ENCODE measurements at places on chromosomes 6 and 20.

DNA sequence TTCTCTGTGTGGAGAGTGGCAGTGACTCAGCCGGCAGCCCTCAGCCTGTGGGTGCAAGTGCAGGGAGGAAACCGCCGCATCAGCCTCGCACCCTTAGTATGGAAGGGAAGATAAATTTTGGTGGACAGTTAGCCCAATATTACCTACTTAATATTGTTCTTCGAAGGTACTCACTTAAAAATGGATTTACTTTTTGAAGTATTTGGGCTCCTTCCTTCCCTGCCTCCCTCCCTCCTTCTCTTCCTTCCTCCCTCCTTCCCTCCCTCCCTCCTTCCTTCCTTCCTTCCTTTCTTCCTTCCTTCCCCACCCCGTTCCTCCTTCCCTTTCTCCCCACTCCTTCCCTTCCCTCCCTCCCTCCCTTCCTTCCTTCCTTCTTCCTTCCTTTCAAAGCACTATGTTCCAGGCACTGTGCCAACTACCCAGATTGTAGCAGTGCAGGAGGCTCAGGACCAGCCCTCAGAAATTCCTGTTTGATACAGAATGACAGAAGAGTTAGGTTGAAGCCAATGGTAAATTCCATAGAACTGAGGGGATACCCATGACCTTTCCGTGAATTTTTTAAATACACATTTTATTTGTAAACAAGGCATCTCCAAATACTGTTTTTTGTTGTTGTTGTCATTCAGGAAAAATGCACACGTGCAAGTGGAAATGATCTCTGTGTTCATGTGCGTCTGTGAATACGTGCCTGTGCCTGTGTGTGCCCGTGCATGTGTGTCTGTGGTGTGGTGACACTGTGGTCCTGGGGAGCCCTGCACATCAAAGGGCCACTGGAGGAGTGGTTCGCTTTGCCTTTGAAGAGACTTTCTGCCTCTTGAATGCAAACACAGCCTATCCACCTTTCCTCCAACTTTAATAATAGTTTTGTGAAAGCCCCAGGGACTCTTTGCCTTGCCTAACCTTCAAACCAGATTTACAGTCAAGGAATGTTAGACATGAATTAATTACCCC, 141.7 kb downstream of the EDN3 start:
- DNase-seq = no peak

DNA sequence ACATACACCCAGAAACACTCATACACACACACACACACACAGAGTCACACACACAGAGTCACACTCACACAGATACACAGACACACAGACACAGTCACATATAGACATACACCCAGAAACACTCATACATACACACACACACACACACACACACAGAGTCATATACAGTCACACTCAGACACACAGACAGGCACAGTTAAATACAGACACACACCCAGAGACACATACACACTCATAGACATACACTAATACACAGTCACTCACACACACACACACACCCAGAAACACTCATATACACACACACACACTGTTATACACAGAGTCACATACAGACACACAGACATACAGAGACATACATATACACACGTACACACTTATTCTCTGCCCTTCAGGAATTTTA, 250.9 kb downstream of the QKI start:
- DNase-seq = no peak

DNA sequence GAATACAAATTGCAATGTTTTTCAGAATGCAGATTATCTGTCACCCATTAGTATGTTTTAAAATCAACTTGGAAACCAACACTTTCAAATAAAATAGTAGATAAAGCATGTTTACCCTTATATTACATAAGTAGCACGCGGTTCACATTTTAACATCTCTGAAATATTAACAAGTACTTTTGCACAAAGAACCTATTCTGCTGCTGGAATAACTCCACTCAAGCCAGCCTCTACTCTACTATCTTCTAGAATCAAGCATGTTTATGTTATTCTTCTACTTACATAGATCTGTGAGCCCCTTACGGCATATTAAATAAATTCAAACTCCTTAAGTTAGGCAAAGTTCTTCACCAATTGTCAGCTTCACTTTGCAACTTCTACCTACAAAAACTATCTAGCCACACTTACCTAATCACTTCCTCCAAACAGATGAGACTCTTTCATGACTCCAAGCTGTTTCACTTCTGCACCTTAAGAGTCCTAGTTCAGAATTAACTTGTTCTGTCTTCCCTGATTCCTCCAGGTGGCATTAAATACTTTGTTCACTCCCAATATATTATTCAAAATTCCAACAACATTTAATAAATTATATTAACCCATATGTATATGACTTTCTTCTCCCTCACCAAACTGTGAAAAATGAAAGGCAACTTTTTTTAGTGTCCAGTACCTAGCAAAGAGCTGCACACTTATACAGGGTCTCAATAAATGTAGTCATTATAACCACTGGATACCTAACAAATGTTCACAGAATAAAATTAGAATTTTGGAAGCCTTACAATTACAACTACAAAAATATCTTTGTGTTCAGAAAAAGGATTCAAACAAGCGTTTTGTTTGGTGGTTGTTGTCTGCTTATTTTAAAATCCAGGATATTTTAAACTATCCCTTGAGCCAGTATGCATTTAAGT, 12.1 kb downstream of the CEP85L start:
- DNase-seq = peak; percentile 30

DNA sequence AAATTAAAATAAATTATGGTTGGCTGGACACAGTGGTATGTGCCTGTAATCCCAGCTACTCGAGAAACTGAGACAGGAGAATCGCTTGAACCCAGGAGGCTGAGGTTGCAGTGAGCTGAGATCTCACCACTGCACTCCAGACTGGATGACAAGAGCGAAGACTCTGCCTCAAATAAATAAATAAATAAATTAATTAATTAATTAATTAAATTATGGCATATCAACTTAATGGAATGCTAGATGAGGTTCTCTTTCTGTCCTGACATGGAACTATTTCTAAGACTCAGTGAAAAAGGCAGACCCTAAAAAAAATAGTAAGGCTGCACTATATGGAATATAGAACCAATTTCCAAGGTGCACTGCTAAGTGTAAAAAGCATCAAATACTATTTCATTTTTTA, 4.8 kb downstream of the SRPK1 start:
- DNase-seq = no peak

GRCh38 chr6:160077526-160077925, 44.1 kb upstream of the SLC22A1 start:
- DNase-seq = no peak

GRCh38 chr6:114580882-114581281, 238.1 kb upstream of the HS3ST5 start:
- DNase-seq = peak; percentile 41

- no peak for DNase-seq
Observed at GRCh38 chr6:6835223-6835503, 246.6 kb downstream of the LY86 start.

DNA sequence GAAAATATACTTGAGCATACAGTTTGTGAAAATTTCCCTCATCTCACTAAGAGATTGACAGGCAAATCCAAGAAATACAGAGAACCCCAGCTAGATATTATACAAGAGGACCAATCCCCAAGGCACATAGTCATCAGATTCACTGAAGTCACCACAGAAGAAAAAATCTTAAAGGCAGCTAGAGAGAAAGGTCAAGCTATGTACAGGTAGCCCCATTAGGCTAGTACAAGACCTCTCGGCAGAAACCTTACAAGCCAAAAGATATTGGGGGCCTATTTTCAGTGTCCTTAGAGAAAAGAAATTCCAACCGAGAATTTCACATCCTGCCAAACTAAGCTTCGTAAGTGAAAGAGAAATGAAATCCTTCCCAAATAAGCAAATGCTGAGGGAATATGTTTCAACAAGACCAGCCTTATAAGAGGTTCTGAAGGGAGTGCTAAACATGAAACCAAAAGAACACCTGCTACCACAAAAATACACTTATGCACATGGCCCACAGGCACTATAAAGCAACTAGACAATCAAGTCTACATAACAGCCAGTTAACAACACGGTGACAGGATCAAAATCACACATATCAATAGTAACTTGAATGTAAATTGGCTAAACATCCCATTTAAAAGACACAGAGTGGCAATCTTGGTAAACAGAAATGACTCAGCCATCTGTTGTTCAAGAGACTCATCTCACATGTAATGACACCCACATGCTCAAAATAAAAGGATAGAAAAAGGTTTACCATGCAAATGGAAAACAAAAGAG, 96.3 kb downstream of the FHL5 start:
- peak; percentile 57 for DNase-seq

DNA sequence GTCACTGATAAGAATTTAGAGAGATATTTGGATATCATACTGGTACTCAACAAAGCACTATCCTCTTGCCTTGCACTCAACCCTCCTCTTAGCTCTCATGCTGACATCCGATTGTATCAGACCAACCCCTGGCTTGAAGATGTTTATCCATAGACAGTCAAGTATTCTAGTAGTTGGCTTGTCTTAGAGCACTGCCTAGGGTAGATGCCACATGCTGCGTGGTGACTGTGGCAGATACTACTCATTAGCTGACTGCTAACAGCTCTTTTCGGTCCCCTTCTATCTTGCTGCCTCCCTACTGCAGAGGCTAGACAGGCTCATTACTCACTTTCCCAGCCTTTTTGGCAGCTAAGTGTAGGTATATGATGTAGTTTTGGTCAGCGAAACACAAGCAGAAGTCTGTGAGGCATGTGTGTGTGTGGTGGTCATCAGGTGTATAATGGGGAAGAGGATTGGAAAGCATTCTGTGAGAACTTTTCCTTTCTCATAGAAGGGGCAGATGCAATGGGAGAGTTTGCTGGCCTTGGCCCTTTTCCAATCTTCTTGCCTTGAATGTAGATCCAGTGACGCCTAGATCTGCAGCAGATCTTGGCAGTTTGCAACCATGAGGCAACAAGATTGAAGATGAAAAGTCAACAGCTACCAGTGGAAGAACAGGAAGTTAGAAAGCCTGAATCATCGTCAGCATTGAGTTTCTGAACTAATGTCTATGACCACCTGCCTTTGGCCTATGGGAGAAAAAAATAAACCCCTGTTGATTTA, 4.4 kb upstream of the IFNGR1 start:
- DNase-seq = no peak

- DNase-seq = peak; percentile 76
Observed at GRCh38 chr6:37314487-37315156, 39.2 kb upstream of the RNF8 start.

DNA sequence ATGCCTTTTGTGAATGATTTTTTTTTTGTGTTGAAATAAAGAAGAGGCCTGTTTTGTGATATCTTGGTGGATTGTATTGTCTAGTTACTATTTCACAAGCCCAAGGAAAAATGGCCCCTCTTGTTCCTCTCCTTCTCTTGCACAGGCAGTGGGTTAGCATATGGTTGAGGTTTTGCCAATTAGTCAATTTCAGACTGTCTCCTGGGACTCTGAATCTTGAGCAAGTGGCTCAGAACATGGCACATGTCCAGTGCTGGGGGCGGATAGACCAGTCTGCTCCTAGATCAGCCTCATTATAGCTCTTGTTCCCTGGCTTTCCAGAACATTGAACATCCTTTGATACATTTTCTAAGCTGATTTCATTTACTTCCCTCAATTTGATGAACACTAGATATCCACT, 589.2 kb downstream of the PHF3 start:
- no peak for DNase-seq

GRCh38 chr20:56676001-56676400, 46.9 kb downstream of the TFAP2C start:
- DNase-seq = peak; percentile 66

DNA sequence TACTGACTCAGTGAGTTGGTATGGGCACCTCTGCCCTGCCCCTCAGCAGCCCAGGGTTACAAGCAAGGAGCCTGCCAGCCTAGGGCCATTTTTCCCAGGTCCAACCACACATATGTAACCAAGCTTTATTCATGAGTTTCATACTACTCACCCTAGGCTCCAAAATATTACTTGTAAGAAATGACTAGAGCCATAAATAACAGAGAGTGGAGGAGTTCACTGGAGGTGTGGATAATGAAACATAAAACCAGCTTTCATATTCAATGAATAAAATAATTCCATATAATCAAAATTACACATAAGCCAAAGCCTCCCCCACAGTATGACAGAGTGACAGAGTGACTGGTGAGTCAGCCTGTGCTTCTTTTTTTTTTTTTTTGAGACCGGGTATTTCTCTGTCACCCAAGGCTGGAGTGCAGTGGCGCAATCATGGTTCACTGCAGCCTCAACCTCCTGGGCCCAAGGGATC, 229.8 kb upstream of the SASH1 start:
- no peak for DNase-seq

DNA sequence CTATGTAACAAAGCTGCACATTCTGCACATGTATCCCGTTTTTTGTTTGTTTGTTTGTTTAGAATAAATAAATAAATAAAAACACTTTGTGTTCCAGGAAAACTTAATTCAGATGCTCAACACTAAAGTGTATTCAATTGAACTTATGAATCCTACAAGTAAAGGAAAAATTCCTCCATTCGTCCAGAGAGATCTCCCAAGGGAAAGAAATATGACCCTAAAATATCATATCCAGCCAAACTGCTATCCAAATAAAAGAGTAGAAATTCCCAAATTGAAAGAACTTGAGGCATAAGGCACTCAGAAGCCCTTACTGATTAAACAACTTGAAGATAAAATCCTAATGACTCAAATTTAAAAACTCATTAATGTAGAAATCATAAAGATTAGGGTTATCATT, 90.4 kb downstream of the MOXD1 start:
- no peak for DNase-seq
